ENCODE measurements at places on chromosomes 7 and 10. TPM values are rescaled to one million over a fixed set of nuclear protein-coding genes. Genes with fewer than 3 reads are reported as not detected.

DNA sequence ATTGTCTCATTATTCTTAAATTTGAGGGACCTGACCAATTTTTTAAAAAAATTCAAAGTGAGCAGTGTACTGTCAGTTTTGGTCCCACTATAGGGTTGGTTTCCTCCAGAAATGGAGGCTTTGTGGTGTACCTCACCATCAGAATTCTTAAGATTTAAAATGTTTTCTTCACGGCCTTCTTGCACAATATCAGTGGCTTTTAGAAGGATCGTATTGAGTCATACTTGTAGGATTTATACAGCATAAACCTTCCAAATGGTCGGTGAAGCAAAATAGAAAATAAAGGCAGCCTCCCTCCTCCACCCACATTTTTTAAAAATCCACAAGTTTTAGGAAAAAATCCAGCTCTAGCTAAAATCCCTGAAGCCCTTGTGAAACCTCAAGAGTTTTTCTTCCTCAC is 126.4 kb downstream of the RNLS start:
- no peak for DNase-seq

DNA sequence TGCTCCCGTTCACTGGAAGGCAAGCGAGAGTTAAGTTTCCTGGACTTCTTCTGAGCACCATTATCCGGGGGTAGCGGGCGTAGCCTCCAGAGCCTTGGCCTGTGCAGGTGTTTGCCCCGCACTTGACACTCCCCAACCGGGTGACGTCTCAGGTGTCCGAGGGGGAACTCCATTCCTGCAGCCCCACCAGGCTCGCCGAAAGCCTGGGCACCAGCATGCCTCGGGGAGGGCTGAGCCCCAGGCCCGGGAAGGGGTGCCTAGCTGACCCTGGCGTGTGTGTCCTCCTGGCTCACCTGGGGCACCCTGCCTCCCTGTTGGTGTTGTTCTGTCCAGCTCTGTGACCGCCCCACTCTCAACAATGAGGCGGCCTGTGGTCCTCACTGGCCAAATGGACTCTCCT is 109.4 kb upstream of the GPR26 start:
- no peak for DNase-seq

DNA sequence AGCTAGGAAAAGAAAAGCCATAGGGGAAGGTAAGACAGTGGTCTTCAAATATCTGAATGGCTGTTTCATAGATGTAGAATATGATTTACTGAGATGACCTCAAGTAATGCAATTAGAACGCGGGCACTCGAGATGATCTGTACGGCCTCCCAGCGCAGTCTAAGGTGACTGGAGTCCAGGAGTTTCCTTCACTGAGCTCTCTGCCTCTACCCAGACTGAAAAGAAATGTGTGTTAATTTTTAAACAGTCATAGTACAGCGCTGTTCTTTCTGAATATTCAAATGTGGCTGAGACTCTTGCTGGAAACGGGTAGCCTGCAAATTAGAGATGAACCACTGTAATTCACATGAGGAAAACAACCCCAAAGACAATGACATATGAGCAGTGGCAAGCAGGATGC is 562.4 kb upstream of the AUTS2 start:
- DNase-seq: no peak

PRKG1 gene
- total RNA-seq: 25.1 TPM
